ENCODE measurements at places on chromosomes 12 and 14. TPM values are rescaled to one million over a fixed set of nuclear protein-coding genes. Genes with fewer than 3 reads are reported as not detected.

GRCh38 chr12:28936711-28937110, 212.4 kb upstream of the FAR2 start:
- H3K4me3 ChIP-seq: no peak overlapping the region
- H3K36me3 ChIP-seq: no peaks in the 10 kb centered on the region
- H3K27me3 ChIP-seq: peaks cover 2% of the 10 kb centered on the region
- no peak overlapping the region for H3K27ac ChIP-seq
- H3K4me1 ChIP-seq: no peaks in the 10 kb centered on the region
- DNase-seq: no peak

- DNase-seq: no peak
- H3K4me3 ChIP-seq: no peak overlapping the region
- H3K27ac ChIP-seq: no peak overlapping the region
- H3K4me1 ChIP-seq: no peaks in the 10 kb centered on the region
- H3K27me3 ChIP-seq: no peaks in the 10 kb centered on the region
These were observed 28.7 kb downstream of the COX8C start for GRCh38 chr14:93375673-93376156.

GRCh38 chr14:104142136-104142945, 4.0 kb downstream of the KIF26A start:
- H3K27me3 ChIP-seq: no peaks in the 10 kb centered on the region
- H3K4me3 ChIP-seq: no peak overlapping the region
- no peak for DNase-seq
- no peak overlapping the region for H3K27ac ChIP-seq

PKP2 gene
- total RNA-seq: 8.6 TPM

TAS2R42 gene
- total RNA-seq: not detected

DNA sequence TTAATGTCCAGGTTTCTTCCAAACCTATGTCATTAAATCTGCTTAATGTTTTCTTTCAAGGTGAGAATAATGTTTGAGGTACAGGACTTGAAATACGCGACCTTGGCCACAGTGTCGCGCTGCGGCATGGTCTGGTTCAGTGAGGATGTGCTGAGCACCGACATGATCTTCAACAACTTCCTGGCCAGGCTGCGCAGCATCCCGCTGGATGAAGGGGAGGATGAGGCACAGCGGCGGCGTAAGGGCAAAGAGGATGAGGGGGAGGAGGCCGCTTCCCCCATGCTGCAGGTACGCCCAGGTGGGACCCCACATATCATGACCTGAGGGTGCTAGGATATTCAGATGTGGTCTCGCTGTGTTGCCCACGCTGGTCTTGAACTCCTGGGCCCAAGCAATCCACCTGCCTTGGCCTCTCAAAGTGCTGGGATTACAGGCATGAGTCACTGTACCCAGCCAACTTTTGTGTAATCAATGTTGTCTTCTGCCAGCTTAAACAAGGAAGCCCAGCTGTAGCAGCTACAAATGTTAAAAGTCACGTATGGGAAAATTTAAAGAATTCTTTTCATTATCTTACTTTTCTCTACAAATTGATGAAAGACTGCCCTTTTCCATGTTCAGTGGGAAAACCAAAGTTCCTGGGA, 50.8 kb downstream of the DYNC1H1 start:
- peaks cover 86% of the 10 kb centered on the region for H3K36me3 ChIP-seq
- no peaks in the 10 kb centered on the region for H3K4me1 ChIP-seq
- no peak overlapping the region for H3K27ac ChIP-seq
- no peak for DNase-seq

DNA sequence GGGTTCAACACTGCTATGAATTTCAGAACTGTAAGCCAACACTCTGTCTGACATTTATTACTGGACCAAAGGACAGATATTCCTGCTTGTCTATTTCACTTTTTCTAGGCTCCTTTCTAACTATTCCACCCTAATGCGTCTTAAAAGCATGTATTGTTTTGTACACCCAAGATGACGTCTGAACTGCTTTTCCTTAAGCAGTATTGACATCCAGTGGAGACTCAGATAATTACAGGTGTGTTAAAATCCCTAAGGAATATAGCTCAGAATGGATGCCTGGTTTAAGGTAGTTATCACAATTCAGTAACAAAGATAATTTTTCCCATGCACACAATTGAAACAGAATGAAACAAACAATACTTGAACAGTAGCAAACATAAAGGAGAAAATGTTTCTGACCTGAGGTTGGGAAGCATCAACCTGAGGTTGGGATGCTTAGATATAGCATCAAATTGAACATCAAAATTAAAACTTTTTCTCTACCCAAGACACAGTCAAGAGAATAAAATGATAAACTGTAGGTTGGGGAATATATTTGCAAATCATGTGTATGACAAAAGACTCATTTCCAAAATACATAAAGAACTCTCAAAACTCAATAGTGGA, 93.7 kb upstream of the PTPRR start:
- DNase-seq: no peak
- no peaks in the 10 kb centered on the region for H3K27me3 ChIP-seq
- H3K4me1 ChIP-seq: no peaks in the 10 kb centered on the region
